Type B pancreatic cell (in vitro differentiated cells): ENCODE measurements at places on chromosomes 5 and 9. TPM values are rescaled to one million over a fixed set of nuclear protein-coding genes. Genes with fewer than 3 reads are reported as not detected.

GRCh38 chr5:61649231-61649630 is 317.2 kb downstream of the ZSWIM6 start:
- no peak for DNase-seq

The SPRY4 gene
- total RNA-seq = 16.1 and 20.7 TPM in 2 replicates

DNA sequence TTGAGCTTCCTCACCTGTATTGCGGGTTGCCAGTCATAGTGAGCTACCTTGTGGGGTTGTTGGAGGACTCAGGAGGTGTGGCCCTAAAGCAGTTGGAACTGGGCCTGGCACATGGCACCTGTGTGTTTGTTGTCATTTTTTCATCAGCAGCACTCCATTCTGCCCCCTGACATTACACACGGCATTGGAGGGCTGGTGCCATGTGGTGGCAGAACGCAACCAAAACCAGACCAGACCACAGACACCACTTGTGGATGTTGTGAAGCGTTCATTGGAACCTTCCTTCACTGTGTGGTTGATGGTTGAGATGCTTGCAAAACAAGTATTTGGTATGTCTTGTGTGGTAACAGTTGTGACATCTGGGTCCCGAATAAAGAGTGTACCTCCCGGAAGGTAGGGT is 113.2 kb upstream of the ERCC6L2 start:
- no peak for DNase-seq

- no peak for DNase-seq
Observed at GRCh38 chr5:2562036-2562435, 189.4 kb downstream of the IRX2 start.

The GRXCR2 gene
- total RNA-seq = 0.24 TPM in 1 of 2 replicates, not detected in the other

The CBY3 gene
- not detected in 2 replicates for total RNA-seq

The SPATA31A3 gene
- not detected in 2 replicates for total RNA-seq

- peak; percentile 90 for DNase-seq
Observed at GRCh38 chr9:34591248-34591916, 1.9 kb upstream of the CNTFR start.

GRCh38 chr5:96013254-96013653 is 51.6 kb upstream of the ELL2 start:
- DNase-seq = no peak

- DNase-seq = no peak
Observed at GRCh38 chr5:6745706-6746222, 32.5 kb downstream of the TENT4A start.

The SH2D3C gene
- 1.6 and 7.1 TPM in 2 replicates for total RNA-seq

DNA sequence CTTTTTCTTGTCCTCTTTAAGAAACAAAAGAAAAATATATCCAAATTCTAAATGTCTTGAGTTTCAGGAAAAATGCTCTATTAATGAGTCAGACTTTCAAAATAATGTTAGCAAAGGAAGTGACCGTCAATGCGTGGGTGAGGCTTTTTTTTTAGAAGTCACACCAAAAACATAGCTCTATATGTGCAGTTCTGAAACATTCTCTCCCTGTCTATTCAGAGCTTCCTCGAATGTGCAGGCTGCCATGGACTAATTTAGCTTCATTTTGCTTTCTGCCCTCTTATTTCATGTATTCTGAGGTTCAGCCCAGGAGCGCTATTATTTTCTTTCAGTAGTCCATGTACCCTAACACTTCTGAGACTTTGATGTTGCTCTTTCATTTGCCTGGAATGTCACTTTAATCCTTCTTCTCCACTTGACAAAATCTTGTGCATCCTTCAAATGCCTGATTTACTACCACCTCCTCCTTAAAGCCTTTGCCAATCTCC is 72.5 kb upstream of the RASA1 start:
- no peak for DNase-seq

The SKP1 gene
- 308 and 332 TPM in 2 replicates for total RNA-seq

GRCh38 chr9:118558891-118559290 is 810.3 kb downstream of the BRINP1 start:
- DNase-seq = no peak

The BRINP1 gene
- total RNA-seq = 8.6 and 11.4 TPM in 2 replicates

DNA sequence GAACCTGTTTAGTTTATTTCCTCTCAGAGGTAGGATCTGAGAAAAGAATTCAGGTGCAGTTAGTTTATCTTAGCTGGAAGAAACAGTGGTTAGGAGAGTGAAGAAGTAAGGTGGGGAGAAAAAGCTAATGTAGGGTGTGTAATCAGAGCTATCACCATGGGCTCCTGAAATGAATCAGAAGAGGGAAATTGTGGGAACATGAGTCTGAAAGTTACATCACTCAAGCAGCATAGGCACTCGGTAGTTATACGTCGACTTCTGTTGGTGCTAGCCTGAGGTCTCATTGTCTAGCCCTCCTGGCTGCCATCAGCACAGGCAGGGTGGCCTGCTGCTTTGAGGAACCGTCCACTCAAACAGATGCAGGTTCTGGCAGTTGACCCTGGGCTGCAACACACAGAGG is 56.7 kb upstream of the NPR3 start:
- no peak for DNase-seq

DNA sequence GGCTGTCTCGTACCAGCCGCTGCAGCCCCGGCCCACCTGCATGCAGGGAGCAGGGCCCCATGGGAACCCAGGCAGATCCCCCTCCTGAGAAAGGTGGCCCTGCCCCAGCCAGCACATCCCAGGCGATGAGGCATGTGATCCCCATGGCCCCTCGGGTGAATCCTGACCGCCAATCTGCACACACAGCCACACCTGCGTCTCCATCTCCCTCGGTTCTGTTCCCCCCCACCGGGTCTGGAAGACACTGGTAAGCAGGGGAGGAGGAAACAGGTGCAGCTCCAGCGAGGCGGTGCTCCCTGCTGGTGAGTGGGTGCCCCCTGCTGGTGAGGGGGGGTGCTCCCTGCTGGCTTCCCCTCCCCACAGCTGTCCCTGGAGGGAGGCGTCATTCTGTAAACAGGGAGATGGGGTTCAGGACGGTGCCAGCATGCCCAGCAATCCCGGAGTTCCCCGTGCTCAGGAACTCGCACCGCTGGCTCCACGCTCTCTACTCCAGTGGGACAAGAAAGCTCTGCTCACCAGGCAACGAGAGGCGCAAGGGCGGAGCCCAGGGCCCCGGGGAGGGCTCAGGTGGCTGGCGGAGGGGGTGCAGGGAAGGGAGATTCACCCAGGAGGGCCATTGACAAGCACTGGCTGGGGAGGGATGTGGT is 28.4 kb upstream of the SLC12A7 start:
- DNase-seq = no peak

GRCh38 chr5:65563777-65564176 is 681 bp downstream of the PPWD1 start:
- no peak for DNase-seq

DNA sequence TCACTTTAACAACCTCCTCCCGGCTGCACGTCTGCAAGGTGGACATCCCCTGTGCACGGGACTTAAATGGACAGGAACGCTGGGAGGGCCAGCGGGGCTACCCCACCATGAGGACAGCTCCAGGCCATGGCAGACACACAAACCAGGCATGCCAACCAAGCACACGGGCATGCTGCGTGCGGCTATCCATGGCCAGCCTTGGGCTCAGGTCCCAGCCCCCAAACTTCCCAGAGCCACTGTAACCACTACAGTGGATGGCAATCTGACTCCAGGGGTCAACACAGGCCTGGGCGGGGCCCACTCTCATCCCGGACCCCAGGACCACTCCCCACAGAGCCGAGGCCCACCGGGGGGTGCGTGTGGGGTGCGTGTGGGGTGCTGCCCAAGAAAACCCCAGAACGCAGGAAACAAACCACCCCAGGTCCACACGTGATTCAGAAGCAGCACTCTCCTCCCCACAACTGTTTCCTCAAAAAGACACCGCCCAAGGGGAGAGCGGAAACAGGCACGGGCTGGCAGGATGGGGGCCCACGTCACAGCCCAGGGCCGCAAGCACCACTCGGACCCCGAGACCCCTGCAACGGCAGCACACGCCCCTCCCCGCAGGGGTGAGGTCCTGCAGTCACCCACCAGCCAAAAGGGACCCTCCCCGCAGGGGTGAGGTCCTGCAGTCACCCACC is 7.4 kb downstream of the SLC12A7 start:
- DNase-seq = no peak

GRCh38 chr9:20593537-20593936 is 28.8 kb downstream of the MLLT3 start:
- DNase-seq = no peak

The PCDHB11 gene
- total RNA-seq = 2.0 and 3.3 TPM in 2 replicates

DNA sequence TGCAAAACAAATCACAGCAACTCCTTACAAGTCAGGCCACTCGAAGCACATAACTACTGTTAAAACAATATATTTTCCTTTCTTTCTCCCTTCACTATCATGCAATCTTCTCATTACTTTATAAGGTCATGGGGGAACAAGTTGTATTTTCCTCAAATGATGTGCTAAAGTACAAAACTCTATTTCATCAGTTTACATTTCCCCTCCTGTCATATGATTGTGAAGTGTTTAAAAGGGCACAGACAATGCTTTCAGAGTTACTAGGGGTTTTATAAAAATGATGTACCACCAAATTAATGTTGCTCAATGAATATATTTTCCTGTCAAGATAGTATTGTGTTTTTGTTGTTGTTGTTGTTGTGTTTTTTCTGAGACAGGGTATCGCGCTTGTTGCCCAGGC is 34.1 kb downstream of the MAPKAP1 start:
- DNase-seq = no peak

- no peak for DNase-seq
Observed at GRCh38 chr5:179827680-179828079, 7.0 kb downstream of the SQSTM1 start.

The PAXX gene
- 63.4 and 100 TPM in 2 replicates for total RNA-seq

The TNFSF15 gene
- 3.3 and 7.3 TPM in 2 replicates for total RNA-seq

DNA sequence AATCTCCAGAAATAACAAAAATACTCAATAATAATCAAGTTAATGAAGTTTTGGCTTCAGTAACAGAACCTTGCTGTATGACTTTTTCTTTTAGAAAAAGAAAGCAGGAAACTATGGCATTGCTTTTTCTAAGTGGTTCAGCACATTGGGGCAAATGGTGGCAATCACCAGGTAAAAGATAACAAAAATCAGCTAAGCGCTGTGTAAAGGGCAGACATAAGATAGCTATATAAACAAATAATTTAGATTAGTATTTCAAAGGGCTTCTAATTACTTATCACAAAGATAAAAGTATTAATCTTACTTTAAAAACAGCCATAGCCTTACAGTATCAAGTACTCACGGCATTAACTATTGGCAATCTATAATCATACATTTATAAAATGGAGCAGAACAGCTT is 10.0 kb downstream of the TMEM161B start:
- DNase-seq = no peak

The FGF10 gene
- total RNA-seq = 1.5 and 9.8 TPM in 2 replicates

GRCh38 chr9:95777136-95777535 is 98.4 kb upstream of the ERCC6L2 start:
- no peak for DNase-seq

- DNase-seq = no peak
Observed at GRCh38 chr5:179171251-179171815, 111.2 kb downstream of the ZNF354C start.

- DNase-seq = no peak
Observed at GRCh38 chr5:127906562-127907204, 176.9 kb upstream of the SLC12A2 start.

DNA sequence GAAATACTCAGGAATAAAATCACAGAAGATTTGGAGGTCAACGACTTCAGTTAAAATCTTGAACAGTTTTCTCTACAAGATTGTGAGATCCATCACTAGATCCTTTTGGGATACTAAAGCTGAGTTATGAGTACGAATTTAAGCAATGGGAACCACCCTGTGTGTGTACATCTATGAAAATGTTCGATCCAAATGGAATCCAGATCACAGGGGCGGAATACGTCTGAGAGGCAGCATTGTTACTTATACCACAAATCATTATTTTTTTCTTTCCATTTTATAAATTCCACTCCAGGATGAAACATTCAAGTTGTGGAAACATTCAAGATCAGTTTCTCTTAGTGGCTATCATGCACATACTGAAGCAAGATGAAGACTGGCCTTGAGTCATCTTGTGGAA is 239.3 kb upstream of the PAPPA start:
- DNase-seq = no peak

The AHRR gene
- total RNA-seq = 7.9 and 13.4 TPM in 2 replicates

DNA sequence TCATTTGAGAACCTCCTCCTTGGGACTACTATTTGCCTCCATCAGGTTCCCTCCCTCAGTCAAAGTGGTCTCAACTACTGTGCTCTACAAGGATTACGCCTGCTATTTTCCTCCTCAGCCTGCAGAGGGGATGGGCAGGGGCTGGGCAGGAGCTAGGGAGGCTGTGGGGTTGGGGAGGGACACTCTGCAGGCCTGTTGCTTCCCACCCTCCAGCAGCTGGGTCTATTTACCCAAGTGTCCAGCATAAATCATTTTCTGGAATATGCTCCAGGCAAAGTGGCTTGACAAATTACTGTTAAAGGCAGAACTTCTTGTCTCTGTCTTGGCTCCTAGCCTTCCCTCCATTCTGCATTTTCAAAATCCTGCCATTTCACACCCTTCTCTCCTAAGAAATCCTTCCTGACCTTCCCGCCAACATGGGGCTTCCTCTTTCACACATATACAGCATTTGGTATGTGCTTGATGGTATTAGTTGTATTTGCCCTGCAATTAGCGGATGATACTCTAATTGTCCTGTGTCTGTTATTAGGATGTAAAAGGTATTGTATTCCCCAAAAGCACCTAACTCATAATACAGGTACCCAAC is 106.7 kb downstream of the EFNA5 start:
- no peak for DNase-seq

- DNase-seq = no peak
Observed at GRCh38 chr5:142012186-142012785, 541 bp downstream of the GNPDA1 start.

DNA sequence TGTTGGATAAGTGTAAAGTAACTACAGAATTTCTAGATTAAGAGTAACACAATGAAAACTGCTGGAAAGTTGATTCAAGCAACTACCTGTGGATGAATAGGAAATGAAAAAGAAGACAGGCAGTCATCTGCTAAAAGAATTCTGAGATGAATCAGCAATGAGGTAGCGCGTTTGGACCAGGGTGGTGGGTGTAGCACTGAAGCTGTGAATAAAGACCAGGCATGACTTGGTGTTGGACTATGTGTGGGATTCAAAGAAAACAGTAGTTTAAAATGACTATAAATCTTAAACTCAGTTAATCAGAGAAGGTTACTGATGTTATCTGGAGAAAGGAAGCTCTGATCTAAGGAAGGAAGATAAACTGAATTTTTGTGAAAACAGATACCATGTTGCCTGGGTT is 159.8 kb downstream of the FBN2 start:
- DNase-seq = no peak

- DNase-seq = no peak
Observed at GRCh38 chr5:55187370-55187769, 14.4 kb upstream of the CDC20B start.

The FOXD4 gene
- total RNA-seq = 0.17 and 0.75 TPM in 2 replicates

GRCh38 chr5:34499001-34499734 is 157.0 kb upstream of the RAI14 start:
- no peak for DNase-seq

GRCh38 chr5:32365623-32366022 is 52.9 kb upstream of the MTMR12 start:
- DNase-seq = no peak

GRCh38 chr5:34496701-34497469 is 159.2 kb upstream of the RAI14 start:
- no peak for DNase-seq

The OR1L6 gene
- total RNA-seq = not detected in 2 replicates

- DNase-seq = no peak
Observed at GRCh38 chr5:55885359-55885758, 34.2 kb downstream of the IL31RA start.
